ENCODE measurements at places on chromosomes 11 and 22.

DNA sequence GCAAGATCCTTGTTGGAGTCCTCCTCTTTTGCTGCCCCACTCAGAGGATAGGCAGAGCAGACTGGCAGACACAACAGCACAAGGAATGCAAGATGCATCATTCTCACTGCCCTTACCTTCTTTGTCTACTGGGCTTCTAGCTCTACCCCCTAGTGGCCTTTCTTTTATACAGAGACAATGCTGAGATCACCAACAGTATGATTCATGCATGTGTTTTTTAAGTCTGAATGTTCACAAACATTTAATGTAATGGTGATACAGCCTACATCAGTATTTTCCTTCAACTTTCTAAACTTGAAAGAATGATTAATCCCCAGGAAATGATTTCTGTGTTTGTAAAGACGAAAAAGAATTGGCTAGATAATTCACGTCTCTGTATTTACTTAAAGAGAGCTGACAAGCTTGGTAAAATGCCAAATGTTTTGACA, at the start of gene MMP10:
MMP10 (minus strand) TSS at position 138 of the 428 bp plus-strand sequence; CDS start at position 101, 37 bp downstream.
- peak; percentile 58 for DNase-seq

DNA sequence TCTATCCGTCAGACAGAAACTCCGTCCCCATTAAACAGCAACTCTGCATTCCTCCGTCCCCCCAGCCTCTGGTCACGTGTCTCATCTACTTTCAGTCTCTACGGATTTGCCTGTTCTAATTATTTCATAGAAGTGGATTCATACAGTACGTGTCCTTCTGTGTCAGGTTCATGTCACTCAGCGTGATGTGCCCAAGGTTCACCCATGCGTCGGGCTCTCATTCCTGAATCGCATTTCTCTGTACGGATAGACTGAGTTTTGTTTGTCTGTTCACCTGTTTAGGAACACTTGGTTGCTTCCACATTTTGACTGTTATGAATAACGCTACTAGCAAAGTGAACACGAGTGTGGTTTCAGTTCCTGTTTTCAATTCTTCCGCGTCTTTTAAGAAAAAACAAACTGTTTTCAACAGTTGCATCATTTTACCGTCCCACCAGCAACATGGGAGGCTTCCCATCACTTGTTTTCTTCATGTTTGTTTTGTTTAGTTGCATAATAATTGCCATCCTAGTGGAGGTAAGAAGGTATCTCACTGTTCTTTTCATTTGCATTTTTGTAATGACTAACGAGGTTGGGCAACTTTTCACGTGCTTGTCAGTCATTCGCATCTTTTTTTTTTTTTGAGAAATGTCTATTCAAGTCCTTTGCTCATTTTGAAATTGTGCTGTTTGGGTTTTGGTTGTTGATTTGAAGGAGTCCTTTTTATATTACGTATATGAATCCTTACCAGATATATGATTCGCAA, 8.9 kb upstream of the NLRP6 start:
- DNase-seq = no peak

- no peak for DNase-seq
These were observed 507.6 kb downstream of the SOX6 start for GRCh38 chr11:15848631-15849168.

GRCh38 chr22:42171417-42171816, 40.8 kb upstream of the CYP2D6 start:
- DNase-seq = no peak

GRCh38 chr22:20885557-20886323, 26.9 kb downstream of the SNAP29 start:
- DNase-seq = peak; percentile 90

DNA sequence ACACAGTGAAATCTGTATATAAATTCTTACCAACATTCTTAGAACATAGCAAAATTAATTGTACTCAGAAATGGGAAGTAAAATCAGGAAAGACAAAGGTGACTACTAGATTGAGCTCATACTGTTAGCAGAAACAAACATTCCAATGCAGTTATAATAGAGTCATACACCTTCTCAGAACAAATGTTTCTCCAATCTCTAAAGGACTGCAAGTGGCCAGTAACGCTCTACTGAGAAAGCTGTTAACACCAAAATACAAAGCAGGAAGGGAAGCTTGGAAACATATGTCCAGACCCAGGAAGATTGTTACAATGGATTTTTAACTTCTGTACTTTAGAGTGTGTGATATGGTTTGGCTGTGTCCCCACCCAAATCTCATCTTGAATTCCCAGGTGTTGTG, 341.5 kb downstream of the LARGE1 start:
- DNase-seq = no peak

DNA sequence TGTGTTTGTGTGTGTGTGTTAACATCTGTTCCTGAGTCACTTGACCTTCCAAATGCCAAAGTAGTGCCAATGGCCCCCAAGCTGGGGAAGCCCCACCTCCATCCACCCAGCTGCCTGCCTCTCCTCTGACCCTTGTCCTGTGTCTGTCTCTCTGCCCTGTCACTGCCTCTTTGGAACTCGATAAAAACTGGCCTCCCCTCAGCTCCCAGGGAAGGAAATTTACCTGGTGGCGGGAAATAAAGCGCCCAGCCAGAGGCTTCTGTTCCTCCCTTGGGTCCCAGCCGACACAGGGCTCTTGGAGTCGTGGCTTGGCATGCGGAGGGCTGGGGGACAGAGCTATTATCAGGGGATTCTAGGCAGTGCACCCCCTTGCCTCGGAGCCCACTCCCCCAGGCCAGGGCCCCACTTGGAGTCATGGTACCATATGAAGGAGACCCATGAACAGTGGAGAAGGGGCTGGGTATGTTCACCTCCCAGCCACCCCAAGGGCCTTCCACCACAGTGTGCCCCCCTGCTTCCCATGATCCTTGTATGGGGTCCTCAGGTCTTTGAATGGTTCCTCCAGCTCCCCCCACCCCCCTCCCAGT, 6.2 kb downstream of the KCNC1 start:
- no peak for DNase-seq

- peak; percentile 80 for DNase-seq
These were observed 1.0 kb upstream of the FNBP4 start for GRCh38 chr11:47768101-47768612.

GRCh38 chr11:11660363-11660740, 38.5 kb upstream of the GALNT18 start:
- DNase-seq = no peak

DNA sequence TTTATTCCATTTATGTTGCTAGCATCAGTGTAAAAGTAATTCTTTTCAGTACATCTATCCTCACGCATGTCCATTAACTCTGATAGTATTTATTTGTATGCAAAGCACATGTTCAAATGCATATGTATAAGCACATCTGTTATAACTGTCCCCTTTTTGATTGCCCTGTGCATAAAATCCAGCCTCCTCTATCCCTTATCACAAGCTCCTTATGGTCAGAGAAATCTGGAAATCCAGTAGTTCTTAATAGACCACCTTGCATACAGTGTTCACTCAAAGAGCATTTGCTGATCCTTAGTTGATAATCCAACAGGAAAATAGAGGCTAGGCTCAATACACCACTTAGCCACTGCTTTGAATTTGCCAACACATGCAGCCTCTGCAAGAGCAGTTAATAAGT, 443.5 kb downstream of the AASDHPPT start:
- no peak for DNase-seq

DNA sequence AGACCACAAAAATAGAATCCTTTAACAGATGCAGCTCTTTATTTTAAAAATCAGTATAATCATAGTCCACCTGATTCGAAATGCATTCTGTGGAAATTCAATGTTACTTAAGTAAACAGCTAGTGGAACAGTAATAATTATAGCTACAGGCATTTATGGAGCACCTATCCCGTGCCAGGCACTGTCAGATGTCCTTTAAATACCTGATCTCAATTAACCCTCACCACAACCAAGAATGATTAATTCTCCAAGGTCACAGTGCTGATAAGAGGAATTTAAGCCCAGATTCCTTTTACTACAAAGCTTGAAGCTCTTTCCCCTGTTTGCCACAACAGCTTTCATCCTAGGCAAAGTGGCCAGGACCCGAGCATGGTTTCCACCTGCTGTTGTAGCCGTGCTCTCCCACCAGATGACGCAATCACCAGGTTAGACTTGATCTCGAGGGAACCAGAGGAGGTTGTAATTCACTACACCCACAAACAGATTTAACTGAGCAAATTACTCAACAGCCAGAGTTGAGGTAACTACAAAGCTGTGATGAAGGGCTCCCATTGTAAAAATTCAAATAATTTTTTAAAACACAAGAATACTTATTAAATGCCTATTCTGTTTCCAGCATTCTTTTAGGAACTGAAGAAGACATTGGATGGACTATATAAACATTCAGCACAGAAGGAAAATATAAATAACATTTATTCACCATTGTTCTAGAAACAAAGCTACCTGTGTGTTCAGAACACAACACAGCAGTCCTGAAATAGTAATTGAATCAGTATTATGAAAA, 10.3 kb downstream of the PRDM10 start:
- DNase-seq = peak; percentile 53

DNA sequence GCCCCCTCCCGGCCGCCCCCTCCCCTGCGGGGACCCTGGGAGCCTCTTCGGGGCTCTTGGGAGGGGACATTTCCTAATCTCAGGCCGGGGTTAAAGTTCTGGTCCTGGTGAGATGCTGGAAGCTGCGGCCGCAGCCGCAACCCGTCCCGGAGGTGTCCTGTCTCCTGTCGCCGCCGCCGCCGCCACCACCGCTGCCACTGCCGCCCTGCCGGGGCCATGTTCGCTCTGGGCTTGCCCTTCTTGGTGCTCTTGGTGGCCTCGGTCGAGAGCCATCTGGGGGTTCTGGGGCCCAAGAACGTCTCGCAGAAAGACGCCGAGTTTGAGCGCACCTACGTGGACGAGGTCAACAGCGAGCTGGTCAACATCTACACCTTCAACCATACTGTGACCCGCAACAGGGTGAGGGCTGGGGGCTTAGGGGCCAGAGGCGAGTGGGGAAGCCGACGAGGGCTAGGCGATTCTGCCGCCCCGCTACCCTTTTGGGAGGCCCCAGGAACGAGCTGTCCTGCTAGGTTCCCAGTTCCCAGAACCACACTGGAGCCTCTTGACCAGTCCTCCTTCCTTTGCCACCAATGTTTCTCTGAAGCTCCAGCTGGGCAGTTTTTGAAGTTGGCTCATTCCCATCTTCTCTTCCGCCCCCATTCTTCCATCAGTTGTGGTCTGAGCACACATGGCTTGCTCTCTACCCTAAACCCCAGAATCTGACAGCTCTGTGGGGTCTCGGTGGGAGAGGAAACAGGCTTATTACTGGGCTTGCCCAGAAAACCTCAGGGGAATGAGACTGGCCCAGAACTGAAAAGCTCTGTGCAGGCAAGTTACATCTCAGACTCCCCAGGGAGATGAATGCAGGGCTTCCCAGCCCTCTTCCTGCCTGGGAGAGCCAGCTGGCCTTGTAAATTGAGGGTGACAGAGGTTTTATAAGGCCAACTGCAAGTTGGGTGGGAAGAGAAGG, 781 bp downstream of the SIDT2 start:
- DNase-seq = peak; percentile 50

DNA sequence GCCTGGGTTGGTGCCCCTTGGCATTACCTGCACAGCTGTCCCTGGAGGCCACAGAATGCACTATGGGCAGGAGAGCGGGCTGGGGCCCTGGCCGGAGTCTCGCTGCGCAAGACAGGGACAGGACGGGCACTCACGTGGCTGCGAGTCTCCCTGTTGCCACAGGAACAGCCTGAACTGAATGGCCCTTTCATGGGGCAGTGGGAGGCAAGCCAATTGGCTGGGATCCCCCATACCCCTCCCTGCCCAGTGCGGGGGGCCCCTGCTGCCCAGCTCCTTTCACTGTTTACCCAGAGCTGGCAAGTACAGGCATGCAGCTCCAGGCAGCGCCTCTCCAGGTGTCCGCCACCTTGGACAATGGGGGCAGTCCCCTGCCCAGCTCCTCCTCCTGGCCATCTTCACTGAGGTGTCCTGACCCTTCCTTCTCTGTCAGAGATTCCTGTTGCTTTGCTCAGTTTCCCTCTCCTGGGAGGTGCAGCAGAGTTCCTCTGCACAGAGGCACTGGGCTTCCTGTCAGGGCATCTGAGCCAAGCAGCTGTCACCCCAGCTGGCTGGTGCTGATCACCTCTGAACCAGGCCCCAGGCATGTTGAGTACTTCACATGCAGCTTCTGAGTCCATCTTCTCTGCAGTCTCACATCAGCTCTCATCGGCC, 5.2 kb downstream of the USP2 start:
- peak; percentile 42 for DNase-seq

DNA sequence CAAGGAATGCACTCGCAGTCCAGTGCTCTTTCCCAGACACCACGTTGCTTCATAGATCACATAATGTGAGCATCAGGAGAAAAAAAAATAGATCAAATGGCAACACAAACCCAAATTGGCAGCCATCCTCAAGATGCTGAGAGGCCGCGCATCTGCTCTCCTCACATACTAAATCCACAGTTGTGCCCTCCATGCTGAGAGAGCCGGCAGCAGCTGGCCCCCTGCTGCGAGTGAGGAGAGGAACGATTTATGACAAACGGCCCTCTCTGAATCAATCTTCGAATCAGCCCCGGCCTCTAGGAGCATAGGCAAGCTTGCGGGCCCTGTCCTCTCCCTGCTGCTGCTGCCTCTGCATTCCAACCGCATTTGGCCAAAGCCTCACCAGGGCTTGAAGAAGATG, 159.9 kb upstream of the TENM4 start:
- no peak for DNase-seq

GRCh38 chr11:80862011-80862410, 1421.2 kb upstream of the TENM4 start:
- no peak for DNase-seq
